ENCODE measurements at places on chromosomes 5 and 9.

- no peak for DNase-seq
These were observed 23.5 kb upstream of the ATG10 start for GRCh38 chr5:81948349-81948748.

DNA sequence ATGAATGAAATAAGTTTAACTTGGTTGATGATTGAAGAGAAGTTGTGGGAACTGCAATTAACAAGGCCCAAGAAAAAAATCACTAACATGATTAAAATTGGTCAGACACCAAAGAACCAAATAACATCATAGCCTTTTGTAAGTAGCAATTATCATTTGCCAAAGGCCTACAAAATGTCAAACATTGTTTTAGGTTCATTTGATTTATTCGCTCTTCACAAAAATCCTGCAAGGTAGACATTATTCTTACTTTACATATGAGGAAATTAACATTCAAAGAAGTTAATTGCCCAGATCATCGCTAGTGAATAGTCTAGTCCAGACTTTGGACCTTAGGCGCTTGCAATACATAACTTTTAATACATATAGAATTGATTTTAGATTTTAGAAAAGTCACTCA, 2.6 kb downstream of the POLK start:
- no peak for DNase-seq

DNA sequence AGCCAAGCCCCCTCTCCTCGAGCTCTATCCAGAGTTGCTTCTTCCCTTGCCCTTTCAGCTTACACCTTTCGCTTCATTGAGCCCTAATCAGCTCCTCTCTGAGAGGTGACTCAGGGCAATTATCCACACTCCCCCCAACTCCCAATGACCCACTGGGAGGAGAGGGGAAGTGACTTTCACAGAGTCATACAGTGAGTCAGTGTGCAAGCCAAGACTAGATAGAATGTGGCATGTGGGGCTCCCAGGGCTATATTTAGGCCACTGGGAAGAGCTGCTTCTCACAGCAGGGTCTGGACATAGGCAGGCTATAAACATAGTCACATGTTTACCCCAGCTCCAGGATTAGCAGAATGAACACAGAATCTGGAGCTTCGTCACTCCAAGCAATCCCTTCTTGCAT, 57.4 kb downstream of the NRG2 start:
- peak; percentile 89 for DNase-seq

DNA sequence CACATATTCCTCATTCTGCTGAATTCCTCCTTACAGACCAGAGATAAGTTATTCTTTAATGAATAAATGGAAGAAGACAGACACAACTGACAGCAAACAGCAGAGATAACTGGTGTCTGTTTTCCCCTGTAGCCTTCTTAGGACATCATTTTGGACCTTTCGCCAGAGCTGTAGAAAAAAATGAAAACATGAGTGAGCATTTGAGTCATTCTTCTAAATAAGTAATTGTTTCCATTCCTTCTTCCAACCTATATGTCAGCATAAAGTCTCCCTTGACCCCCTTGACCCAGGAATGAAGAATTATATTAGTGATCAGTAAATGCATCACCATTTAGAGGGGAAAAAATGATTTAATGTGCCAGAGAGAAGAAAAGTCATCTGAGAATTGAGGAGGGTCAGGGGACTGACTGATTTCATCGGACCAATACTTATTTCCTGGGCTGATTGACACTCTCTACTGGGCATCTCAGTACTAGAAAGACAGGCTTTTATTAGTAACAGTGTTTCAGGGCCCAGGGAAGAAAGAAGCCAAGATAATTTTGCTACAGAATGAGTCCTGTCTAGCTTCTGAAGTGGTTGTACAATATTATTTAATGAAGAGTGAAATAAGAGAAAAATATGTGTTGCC, 597.0 kb downstream of the PSAT1 start:
- no peak for DNase-seq

DNA sequence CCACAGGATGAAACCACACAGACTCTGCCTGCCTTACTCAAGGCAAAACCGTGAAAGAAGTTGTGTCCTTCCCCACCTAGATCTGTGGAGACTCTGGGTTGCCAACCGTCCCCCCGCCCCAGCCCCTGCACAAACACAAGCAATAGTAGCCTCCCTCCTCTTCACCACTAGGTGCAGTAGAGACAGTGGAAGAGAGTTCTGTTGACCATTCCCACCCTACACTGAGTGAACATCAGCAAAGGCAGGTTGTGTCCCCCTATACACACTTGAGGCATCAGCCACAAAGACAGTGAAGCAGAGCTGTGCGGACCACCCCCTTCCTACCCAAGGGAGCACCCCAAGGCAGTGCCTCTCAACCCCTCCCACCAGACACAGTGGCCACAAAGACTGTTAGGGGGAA, 223.7 kb upstream of the NFIL3 start:
- no peak for DNase-seq

- DNase-seq = no peak
These were observed 363.8 kb downstream of the LRRC70 start for GRCh38 chr5:62942384-62942783.

GRCh38 chr9:127794001-127794791, 8.4 kb downstream of the CDK9 start:
- no peak for DNase-seq

- DNase-seq = no peak
These were observed 5.0 kb downstream of the NSMF start for GRCh38 chr9:137454145-137454596.

DNA sequence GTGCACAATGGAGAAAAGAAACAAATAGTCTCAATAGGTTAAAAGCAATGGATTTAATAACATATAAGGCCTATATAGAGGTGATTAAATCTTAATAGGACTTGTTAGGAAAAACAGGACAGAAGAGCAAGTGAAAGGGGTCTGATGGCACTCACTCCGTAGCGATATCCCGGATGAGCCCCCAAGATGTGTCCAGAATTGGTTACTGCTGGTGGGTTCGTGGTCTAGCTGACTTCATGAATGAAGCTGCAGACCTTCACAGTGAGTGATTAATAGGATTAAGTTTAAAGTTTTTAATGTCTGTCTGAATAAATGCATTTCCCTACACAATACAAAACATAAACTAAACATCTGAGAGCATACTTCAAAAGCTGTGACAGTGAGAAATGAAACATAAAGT, 110.4 kb upstream of the FAM174A start:
- DNase-seq = no peak

- DNase-seq = no peak
These were observed 202.0 kb downstream of the ADAMTSL1 start for GRCh38 chr9:18675973-18676372.

DNA sequence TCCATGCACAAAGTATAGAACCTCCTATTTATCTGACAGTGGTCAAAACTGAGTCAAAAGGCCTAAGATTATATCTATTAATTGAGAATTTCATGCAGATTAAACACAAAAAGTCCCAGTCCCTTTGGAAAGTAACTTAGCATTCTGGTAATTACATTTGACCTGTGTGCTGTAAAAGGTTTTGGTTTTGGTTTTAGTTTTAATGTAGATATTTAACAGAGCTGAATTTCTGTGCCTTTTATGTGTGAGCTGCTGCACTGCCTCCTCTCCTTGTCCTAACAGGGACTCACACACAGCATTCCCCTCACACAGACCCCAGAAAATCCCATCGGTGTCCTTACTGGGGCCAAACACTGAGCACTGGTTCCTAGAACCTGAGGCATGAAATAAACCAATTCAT, 31.0 kb upstream of the FSD1L start:
- DNase-seq = no peak

DNA sequence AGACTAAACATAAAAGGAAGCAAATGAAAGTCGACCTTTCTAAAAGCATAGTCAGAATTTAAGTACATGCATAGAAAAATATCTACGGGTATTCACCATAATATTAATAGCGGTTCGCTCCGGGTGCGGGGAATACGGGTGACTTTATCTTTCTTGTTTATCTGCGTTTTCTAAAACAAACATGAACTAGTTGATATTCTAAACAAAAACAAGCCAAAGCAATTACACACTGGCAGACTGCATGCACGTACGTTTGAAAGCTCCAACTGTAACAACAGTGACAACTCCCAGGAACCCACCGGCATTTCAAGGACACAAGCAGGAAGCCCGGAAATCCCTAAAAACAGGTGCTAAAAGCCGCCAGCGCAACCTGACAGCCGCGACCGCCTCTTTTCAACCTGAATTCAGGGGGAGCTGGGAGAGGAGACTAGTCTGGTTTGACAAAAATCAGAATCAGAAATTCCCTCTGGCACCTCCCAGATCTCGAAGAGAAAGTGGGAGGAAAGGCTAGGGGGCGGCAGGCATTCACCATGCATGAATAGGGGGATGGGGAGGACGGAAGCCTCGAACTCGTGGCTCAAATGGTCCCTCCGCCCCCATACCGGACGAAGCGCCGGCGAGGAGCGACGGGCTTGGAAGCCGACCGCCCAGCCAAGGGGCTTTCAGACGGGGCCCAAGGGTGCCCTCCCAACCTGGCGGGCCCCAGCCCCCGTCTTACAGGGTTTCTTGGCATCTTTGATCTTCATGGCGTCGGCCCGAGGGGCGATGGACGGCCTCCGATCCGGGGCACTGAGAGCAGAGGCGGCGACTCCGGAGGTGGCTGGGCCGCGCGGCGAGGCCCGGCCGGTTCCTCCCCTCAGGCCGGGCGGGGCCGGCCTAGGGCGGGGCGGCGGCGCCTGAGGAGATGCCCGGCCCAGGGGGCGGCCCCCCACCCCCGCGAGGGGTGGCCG, at the start of gene PANK3:
TSS of gene PANK3 (minus strand) at position 831 of the 950 bp plus-strand sequence. CDS start at position 746, 85 bp downstream.
- DNase-seq = peak; percentile 48

- DNase-seq = no peak
These were observed 414.3 kb upstream of the PAPPA start for GRCh38 chr9:115739096-115739875.

GRCh38 chr9:104743376-104743985, 4.0 kb upstream of the NIPSNAP3A start:
- DNase-seq = peak; percentile 81

DNA sequence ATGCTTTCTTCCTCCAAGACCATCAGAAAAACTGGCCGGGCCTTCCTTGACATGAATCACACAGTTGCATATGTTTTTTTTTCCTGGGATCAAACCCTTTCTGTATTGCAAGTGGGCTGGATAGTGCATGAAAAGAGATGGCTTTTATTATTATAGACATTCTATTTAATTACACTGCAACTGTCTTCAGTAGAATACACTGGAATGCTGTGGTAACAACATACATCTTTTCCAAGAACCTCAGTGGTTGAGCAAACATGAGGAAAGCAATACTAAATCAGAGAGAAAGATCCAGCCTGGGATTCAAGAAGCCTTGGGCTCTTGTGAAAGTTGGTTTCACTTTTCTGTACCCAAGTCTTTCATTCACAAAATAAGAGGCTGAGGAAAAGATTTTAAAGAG, 193.0 kb downstream of the DMAC1 start:
- no peak for DNase-seq

DNA sequence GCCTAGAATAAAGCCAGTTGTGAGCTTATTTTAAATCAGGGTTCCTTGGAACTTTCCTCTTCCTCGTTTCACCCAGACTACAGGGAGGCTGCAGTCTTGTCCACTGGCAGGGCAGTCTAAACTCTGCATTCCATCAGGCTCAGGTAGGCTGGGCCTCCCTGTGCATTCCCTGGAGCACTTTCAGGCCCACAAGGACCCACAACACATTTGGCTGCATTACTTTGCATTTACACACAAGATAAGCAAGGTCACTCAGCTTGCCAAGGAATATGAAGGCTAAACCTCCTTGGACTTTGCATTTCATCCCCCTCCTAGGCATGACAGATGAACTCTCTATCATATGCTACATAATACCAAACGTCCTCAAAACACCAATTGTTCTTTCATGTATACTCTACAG, 104.2 kb downstream of the MARCHF3 start:
- no peak for DNase-seq

GRCh38 chr9:88922091-88922490, 69.2 kb upstream of the S1PR3 start:
- DNase-seq = no peak

- DNase-seq = no peak
These were observed 67.2 kb downstream of the MRPS30 start for GRCh38 chr5:44875661-44876605.

GRCh38 chr5:18114151-18114757, 480.0 kb downstream of the TAF11L14 start:
- DNase-seq = peak; percentile 34

DNA sequence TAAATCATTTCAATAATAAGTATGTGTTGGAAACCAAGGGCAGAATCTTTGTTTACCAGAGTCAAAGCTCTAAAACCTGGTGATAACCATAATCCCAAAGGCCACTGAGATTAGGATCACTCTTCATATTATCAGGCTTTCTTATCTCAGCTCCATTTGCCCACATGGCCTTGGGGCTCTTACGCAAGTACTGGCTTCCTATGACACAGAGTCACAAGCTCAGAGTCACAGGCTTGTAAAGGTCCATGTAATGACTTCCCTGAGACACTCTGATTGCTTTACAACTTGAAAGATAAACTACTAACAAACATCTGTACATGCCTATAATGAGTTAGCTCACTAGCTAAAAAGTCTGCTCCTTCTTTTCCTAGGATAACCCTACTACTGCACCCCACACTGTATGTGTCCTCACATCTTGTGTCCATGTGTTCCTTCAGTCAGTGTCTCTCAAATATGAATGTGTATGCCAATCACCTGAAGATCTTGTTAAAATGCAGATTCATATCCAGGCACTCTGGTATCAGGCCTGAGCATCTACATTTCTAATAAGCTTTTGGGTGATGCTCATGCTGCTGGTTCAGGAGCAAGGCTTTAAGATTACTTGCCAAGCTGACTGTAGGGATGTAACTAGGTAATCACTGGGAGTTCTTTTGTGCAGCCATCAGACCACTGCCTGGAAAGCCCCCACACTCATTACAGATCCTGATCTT, 28.4 kb downstream of the SEMA6A start:
- no peak for DNase-seq

DNA sequence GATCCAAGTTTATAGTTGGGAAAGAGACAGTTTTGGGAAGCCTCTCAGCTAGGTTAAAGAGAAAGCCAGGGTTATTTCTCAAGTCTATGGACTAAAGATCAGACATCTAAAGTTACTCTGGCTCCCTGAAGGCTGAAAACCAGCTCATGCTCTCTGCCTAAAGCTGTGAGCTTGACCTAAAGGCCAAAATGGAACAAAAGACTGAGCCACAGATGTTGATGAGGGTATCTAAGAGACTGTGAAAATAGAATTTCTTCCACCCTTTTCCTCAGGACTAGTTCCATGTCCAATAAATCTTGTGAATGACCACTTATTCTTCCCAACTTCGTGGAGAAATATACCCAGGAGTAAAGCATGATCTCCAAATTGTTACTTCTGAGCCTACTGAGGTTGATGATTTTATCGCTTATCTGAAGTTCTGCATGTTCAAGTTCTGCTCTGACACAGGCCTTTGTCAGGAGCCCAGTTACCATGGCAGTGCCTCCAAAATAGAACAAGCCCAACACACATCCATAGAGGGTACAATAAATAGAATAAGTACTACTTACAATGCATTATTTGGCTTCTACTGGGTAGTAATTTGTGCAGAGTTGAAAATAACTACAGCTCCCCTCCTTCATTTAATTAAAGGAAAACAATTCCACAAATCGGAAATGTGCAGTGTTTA, 373.6 kb downstream of the NTRK2 start:
- no peak for DNase-seq

GRCh38 chr9:84303061-84303460, 37.5 kb downstream of the SLC28A3 start:
- no peak for DNase-seq
